Left lung (tissue), 14 donors: ENCODE measurements at places on chromosomes 13 and 19. TPM values are rescaled to one million over a fixed set of nuclear protein-coding genes. Genes with fewer than 3 reads are reported as not detected.

FGF22 gene
- polyA plus RNA-seq: 0.22 TPM

- no peak for DNase-seq
Observed at GRCh38 chr13:30918662-30919405, 12.8 kb downstream of the MEDAG start.

DNA sequence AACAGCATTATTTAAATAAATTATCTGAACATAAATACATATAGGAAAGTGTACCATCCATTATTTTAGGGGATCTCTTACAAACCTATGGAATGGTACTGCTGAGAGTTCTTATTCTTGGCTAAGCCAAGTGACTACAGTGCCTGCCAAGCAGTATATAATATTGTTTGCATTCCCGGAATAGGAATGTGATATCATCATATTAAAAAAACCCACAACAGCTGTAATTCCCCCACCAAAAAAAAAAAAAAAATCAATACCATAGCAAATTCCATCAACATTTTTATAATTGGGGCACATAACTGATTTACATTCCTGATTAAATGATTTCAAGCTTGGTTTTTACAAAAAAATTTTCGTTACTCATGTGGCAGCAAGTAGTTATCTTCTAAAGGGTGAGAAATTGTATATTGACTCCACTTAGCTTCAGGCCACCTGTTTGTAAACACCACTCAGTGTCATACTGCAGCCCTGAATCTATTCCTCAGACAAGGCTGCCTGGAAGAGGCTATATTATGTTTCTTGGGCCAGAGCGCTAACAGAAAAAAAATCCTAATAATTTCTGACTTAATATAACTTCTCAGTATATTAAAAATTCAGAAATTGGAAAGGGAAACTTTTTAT, 278.1 kb downstream of the DNAJC15 start:
- DNase-seq: no peak

ATP4B gene
- not detected for polyA plus RNA-seq

DNAJC15 gene
- polyA plus RNA-seq: 28.5 TPM

- DNase-seq: no peak
Observed at GRCh38 chr19:54600212-54600611, 6.8 kb downstream of the LILRA1 start.

GRCh38 chr13:25280396-25280795, 6.9 kb downstream of the MTMR6 start:
- DNase-seq: no peak

STK11 gene
- polyA plus RNA-seq: 53.1 TPM

ZNF829 gene
- 6.8 TPM for polyA plus RNA-seq
